ENCODE measurements at places on chromosomes 7 and 10.

GRCh38 chr10:88077977-88078376 lies 214.6 kb downstream of the PTEN start:
- no peak for DNase-seq

DNA sequence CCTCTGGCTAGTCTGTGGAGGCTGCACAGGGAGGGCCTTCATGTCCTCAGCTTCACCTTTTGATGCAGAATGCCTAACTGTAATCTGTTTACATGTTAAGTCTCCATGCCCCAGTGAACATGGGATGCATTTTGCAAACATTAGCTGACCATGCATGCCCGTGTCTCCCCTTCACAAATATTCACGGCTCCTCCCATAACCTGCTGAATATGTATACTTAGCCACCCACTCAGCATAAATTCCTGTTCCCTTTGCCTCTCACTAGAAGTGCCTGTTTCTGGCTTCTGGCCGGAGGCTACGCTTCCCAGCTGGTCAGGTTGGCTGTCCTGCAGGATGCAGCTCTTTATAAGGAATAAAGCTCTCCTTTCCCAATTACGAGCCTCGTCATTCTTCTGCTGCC lies 552.7 kb downstream of the DNAJB6 start:
- no peak for DNase-seq

DNA sequence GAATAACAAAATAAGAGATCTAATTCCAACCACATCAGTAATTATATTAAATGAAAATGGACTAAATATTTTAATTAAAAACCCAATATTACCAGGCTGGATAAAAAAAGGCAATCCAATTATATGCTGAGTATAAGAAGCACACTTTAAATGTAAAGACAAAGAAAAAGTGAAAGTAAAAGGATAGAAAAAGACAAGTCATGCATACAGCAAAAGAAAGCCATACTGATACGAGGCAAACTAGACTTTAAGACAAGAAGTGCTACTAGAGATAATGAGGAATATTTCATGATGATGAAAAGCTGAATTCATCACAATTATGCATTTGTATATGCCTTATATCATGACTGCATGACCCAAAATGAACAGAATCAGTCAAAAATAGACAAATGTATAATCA lies 628.6 kb downstream of the PHTF2 start:
- no peak for DNase-seq

GRCh38 chr10:31822150-31822549 lies 106.5 kb downstream of the ARHGAP12 start:
- no peak for DNase-seq

GRCh38 chr10:73529089-73529832 lies 33.4 kb upstream of the PPP3CB start:
- peak; percentile 36 for DNase-seq

GRCh38 chr7:137592232-137592896 lies 248.8 kb upstream of the PTN start:
- no peak for DNase-seq

DNA sequence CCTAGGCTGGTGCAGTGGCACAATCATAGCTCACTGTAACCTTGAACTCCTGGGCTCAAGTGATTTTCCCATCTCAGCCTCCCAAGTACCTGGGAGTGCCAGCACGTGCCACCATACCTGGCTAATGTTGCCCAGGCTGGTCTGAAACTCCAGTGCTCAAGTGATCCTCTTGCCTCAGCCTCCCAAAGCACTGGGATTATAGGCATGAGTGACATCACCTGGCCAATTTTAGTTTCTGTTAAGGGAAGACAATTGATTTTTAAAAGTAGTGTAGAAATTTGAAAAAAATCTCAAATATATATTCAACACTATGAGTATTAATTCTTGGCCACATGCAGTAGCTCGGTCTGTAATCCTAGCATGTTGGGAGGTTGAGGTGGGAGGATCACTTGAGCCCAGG lies 121.9 kb upstream of the RHEB start:
- no peak for DNase-seq

- DNase-seq = no peak
These were observed 110.3 kb upstream of the STEAP1B start for GRCh38 chr7:22610263-22610662.

DNA sequence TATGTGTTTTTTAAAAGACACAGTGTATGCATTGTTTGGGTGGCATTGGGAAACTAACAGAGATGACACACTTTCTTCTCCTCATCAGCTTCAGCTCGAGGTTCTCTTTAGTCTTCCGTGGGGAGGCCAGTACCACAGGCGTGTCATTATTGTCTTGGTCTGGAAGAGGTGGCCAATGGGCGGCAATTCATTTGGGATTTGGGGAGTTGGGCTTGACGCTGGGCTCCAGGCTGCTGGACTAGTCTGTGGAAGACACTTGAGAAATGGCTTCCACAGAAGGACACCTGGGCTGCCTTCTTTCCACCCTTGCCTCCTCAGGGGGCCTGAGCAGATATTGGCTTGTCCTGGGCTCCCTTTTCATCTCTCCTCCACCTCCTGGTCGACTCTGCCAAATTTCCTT lies 192.2 kb downstream of the SH2D4B start:
- no peak for DNase-seq

DNA sequence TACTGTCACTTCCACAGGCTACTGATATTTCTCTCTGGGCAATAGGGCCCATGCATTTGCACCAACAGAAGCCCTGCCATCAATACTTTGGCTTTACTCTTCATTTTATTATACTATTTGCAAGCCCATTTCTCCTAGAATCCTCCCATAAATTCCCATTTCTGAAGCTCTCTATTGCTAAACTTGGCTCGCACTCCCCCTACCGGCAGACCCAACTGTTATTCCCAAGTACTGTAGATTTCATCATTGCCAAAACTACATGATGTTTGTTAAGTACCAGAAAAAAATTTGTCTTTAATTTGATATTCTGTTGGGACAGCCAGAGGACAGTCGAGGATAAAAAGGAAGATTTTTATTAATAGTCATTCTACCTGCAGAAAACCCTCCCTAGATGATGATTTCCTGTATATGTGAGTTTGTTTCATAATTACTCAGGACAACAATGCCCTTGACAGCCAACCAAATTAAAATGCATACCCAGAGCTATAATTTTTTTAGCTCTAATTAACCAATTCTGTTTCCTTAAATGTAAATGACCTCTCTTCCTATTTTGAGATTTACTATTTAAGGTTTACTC lies 298.6 kb downstream of the REEP3 start:
- no peak for DNase-seq

GRCh38 chr7:70263471-70264255 lies 665.4 kb downstream of the AUTS2 start:
- DNase-seq = no peak

- DNase-seq = no peak
These were observed 167.3 kb downstream of the CREB5 start for GRCh38 chr7:28579571-28579970.

- DNase-seq = no peak
These were observed 1.1 kb downstream of the FUOM start for GRCh38 chr10:133356549-133357284.

- DNase-seq = no peak
These were observed 23.4 kb upstream of the AKR1C3 start for GRCh38 chr10:5070648-5071410.

DNA sequence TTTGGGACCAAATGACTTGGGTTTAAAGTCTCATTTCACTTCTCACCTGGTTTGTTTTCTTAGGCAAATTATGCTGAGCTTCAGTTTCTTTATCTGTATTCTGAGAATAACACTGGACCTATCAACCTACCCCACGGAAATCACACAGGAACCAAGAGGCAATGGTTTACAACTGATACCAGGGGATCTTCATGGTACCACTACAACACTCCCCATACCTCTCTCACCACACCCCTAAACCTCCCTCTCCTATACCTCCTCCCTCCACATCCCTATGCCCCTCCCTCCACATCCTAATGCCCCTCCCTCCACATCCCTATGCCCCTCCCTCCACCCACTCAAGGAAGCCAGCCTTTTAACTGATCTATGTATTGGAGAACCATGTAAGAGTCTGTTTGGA lies 9.9 kb downstream of the FAM204A start:
- DNase-seq = no peak

DNA sequence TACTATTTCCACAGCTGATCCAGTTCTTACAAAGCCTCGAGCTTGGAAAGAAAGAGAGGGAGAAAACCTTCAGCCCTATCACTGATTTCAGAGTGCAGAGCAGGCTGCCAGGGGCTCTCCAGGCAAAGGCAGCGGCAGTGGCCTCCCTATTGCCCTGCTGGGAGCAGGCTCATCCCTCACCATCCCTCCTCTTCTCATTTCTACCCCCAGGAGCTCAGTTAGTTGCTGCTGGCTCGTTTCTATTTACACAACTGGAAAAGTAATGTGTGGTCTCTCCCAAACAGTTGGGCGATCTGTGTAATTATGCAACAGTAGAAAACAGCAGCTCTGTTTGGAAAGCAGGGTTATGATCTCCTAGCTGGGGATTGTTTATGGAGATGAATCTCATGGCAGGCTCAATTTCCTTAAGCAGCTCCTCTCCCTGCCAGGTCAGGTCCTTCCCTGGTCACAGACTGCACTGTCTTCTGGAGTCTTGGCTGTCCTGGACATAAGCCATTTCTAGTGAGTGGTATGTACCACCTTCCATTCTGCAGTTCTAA lies 28.7 kb upstream of the TNS3 start:
- no peak for DNase-seq

DNA sequence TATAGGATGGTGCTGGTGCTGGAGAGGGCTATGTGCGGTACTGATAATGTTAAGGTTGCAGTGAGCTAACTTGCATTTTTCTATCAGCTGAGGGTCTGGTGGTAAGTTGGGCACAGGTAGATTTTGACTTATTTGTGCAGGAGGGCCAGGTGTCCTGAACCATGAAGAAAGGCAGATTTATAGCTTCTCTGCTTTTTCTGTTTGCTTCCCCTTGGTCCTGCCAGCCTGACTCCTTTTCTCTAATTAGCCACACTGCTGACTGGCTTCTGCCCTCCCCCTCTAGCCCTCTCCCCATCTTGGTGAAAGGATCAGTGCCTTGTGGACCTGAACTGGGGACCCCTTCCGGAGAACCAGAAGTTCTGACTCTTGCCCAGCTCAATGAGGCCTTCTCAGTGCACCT lies 40.8 kb upstream of the STEAP4 start:
- DNase-seq = no peak

DNA sequence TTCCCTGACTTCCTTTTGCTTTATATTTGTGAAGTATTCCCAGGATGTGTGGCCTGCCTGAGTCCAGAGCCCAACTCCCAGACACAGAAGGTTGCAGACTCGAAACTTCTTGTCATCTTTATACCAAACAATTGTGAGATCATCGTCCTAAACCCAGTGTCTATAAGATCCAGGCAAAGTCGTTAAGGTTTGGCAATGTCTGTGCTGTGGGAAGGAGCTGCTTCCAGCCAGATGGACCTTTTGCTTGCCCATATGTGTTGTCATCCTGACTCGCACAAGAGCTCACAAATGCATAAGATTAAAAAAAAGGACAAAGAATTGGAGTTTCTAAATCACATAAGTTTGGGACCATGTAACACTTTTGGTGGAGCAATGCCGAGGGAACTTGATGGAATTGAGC lies 37.0 kb downstream of the WNT2 start:
- no peak for DNase-seq

DNA sequence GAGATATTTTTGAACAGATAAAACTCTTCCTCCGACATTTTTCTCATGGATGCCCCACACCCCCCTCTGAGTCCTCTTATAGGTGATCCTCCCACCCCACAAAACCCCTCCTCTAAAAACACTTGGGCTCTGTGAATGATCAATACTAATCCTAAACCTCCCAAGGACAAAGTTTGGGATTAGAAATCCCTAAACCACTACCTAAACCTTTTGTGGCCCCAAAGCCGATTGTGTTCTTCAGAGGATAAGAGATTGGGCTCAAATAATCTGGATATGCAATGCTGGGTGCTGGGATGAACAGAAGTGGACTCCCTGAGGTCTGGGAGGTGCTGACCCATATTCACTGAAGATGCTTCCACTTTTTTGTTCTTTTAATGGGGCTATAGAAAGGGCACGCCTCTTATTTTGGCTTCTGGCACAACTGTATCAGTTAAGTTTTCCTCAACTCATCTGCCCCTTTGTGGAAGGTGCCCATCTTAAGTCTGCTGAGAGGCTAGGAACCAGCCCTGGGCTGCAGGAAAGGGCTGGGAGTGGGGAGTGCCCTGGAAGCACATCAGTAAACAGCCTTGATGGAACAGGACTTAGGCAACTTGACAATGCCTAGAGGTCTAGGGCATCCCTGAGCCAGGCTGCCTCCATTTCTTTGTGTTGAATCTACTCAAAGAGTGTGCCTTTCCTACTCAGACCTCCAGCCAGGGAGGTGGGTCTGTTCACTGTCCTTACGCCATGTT lies at the start of gene OPN1SW:
TSS of gene OPN1SW (minus strand) at position 51 of the 731 bp plus-strand sequence. CDS start at position 38, 13 bp downstream.
- DNase-seq = no peak

- no peak for DNase-seq
These were observed 153.7 kb downstream of the FAM107B start for GRCh38 chr10:14621037-14621436.

GRCh38 chr10:132967540-132967939 lies 25.2 kb upstream of the CFAP46 start:
- no peak for DNase-seq

DNA sequence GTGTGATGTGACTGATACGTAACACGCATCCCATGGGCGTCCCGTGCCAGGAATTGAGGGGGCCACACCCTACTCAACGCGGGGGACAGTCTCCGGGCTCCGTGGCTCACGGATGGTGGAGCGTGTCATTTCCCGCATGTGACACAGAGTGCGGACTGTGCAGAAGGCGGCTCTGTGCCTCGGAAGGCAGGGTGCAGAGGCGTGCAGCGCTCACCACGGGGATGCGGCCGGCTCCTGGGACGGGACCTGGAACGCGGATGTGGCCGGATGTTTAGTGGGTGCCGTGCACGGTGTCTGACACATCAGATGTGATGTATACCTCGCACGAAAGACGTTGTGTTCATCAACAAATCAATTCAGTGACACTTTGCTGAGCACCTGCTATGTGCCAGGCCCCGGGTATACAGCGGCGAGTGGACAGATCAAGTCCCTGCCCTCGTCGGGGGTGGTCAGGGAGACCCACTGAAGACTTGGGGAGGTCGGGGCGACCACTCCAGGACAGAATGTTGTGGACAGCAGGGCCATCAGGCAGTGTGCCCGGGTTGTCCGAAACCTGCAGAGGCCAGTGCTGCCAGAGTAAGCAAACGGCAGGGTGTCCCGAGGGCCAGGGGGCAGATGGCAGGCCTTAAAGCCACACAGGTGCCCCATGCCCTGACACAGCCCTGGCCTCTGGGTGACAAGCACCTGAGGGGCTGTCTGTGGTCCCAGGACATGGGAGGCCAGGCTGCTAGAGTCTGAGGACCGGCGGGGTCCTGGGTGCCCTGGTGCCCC lies 38.1 kb downstream of the MICALL2 start:
- DNase-seq = no peak

DNA sequence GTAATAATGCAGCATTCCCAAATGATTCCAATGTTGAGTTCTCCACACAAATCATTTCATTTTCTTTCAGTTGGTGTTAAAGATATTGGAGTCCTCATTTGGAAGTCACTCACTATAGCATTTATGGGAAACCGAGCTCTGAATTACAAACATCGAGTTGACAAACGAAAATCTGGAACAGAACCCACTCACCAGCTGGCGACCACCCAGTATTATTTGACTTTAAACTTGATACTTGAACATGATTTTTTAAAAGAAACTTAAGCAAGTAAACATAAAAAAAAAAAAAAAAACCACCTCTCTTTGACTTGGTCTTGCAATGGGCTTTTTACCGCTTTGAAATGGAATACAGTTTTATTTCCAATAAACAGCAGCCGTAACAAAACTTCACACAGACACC lies 576.6 kb upstream of the C7orf33 start:
- no peak for DNase-seq

GRCh38 chr7:4659551-4660286 lies 22.4 kb upstream of the FOXK1 start:
- DNase-seq = no peak
